ENCODE measurements at places on chromosomes 12 and 14.

DNA sequence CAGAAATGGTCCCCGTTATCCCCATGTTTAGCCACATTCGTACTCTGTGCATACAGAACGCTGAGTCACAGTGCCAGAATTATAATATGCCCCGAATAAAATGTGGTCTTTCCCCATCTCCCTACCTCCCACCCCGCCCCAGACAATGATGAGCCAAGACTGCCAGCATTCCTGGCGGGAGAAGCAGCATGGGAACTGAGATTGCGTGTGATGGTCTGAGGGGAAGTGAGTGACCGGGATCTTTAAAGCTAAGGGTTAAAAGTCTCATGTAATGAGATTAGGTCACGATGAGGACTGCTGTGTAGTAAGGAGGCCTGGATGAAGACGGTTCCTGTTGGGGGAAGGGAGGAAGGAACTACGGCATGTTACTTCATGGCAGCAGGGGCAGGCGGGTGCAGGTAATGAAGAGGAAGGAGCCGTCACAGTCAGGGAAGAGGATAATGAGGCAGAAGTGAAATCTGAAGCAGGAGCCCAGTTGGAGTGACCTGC, 243.3 kb upstream of the FKBP4 start:
- no peak for DNase-seq

GRCh38 chr12:9649532-9649940, 20.0 kb upstream of the CLEC2D start:
- DNase-seq, result no peak

DNA sequence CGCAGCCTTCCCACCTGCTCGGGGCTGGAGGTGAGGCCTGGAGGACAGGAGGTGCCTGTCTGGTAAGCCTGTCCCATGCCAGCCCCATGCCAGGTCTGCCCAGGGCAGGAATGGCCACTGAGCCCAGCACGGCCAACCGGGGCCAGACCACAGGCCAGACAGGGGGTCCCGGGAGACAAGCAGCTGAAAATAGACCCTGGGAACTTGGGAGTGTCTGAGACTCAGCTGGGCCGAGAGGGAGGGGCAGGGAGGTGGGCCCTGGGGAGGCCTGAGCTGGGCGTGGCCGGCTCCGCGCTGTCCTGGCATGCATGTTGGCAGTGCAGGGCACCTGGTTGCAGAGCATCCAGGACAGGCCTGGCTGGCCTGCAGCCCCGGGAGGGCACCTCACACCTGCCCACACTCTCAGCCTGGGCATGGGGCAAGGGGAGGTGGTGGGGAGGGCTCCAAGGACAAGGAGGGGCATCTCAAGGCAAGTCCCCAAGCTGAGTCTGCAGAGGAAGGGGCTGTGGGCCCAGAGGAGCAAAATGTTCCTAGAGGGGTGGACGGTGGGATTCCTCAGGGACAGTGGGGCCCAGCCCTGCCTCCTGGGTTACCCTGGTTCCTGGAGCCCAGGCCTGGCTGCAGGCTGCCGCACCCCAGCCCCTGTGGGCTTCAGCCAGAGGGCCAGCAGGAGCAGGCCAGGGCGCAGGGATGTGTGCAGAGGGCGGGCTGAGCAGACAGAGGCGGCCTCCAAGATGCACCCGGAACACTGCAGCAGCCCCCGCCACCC, 3.2 kb upstream of the CRIP1 start:
- DNase-seq, result no peak

GRCh38 chr12:9340422-9341259, 132.4 kb upstream of the PZP start:
- DNase-seq, result no peak

DNA sequence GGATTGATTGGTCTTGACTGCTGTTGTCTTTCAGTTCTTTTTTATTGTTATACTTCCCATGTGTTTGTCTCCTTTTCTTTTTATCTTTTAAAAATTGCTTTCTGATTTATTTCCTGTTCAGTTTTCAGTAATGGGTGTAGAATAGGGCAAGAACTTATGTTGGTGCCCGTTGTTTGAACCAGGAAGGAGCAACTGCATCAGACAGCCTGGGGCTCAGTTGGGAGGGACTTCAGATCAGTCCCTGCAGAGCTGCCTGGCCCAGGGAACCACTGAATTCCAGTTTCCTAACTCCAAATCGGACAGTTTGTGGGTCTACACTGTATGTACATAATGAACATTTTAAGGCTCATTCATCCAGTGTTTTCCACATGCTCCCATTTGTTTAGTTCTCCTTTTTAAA, 64.9 kb downstream of the FBXO34 start:
- no peak for DNase-seq

- DNase-seq, result no peak
Measured at GRCh38 chr12:78696267-78696666, 168.3 kb upstream of the SYT1 start.

DNA sequence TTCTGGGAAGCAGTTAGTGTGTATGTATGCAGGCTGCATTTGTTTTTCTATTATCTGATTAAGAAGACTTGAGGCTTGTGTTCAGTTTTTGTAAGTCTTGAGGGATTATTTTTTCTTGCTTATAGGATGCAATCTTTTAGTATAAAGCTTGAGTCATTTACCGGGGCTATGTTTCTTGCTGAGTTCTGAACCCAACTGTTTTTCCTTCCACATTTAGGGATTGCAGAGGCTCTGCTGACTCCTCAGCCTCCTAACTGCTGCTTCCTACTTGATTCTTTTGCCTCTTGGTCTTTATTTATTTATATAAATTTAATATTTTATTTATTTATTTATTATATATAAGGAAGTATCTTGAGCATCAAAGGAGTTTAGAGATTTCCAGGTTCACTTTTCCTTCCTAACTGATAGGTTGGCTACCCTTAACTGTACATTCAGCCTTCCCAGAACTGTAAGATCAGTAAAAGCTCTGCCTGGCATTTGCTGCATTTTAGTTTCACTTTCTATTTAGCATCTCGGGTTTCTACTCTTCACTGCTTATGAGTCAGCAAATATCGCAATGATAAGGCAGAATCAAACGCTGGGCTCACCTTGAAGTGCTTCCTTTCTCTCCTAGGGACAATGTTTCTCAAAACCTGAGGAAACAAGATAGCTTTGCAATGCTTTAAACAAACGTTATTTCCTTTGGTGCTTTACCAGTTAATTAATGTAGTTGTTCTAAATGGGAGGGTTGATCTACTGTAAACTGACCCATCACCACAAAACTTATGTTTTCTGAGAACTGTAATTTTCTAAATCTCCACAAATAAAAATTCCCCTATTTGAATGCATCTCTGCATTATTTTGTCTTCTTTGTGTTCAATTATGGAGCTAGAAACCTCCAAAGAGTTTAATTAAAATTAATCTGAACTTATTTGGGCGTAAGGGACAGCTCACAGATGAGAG, 1183.7 kb upstream of the TMEM132C start:
- DNase-seq, result no peak

GRCh38 chr12:40382217-40382616, 157.4 kb downstream of the LRRK2 start:
- DNase-seq, result no peak

- no peak for DNase-seq
Measured at GRCh38 chr14:44970907-44971306, 8.9 kb downstream of the TOGARAM1 start.

GRCh38 chr14:88034076-88034475, 29.1 kb downstream of the GPR65 start:
- DNase-seq, result no peak

GRCh38 chr12:57852200-57852599, 5.7 kb upstream of the CTDSP2 start:
- no peak for DNase-seq

DNA sequence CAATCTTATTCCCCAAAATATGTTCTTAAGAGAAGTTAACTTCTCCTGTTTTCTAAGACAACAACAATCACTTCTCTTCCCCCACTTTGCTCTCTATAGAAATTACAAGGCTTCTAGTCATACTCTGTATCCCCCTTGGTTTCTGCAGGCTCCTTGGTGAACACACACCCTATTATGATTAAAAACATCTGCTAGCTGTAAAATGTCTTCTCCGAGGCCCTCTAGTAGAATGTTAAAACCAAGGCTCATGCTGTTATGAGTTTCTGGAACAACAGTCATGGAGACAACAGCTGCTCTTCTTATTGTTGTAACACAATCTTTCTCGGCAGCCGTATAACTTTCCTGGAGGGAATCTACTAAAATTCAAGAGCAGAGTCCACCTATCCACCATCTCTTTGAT, 397.5 kb upstream of the CCDC196 start:
- no peak for DNase-seq

DNA sequence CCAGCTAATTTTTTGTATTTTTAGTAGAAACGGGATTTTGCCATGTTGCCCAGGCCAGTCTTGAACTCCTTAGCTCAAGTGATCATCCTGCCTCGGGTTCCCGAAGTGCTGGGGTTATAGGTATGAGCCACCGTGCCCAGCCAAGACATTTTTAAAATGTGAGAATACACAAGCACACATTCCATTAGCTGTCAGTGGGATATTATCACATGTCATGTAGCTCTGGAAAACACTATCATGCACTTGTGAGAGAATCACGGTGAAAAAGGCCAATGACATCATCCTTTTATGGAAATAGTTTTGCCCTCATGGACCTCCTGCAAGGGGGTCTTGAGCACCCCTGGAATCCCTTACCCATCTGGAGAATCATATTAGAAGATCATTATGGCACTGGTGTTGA, 28.3 kb downstream of the ERC1 start:
- DNase-seq, result no peak

DNA sequence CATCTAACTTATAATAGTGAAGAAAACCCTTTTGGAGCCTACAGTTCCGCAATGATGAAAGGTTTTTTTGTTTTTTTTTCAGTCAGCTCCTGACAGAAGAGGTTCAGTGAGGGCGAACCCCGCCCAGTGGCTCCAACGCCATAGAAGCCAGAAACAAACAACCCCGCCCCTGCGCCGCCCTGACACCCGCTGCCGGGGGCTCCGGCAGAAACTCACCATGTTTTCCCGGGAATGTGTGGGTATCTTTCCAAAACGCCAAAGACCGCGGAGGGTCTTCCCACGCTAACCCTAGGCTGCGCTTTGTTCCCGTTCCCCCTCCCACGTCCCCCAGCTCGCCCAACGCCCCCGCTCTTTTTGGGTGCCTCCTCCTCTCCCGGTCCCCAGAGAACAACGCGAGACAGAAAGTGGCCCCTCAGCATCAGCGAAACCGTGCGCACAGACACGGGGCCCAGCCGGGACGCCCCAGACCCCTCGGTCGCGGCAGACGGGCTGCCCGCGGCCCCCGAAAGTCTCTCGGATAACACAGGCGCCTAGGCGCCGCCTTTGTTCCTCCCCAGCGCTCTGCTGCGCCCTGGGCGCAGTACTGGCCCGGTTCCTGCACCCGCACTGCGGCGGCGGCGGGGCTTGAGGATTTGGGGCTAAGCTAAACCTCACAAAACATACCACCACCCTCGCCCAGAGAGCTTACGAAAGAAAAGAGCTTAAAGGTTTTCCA, 522 bp downstream of the TUBA1A start:
- DNase-seq, result peak; percentile 60

DNA sequence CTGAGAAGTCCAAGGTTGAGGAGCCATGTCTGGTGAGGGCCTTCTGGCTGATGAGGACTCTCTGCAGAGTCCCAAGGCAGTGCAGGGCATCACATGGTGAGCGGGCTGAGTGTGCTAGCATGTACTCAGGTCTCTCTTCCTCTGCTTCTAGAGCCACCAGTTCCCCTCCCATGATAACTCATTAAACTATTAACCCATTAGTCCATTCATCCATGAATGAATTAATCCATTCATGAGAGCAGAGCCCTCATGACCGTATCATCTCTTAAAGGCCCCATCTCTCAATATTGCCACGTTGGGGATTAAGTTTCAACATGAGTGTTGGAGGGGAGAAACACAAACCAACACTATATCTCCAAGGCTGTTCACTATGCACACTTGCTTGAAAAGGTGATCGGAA, 83.7 kb downstream of the TMEM30B start:
- no peak for DNase-seq

- no peak for DNase-seq
Measured at GRCh38 chr14:22469538-22470303, 119.3 kb downstream of the DAD1 start.

DNA sequence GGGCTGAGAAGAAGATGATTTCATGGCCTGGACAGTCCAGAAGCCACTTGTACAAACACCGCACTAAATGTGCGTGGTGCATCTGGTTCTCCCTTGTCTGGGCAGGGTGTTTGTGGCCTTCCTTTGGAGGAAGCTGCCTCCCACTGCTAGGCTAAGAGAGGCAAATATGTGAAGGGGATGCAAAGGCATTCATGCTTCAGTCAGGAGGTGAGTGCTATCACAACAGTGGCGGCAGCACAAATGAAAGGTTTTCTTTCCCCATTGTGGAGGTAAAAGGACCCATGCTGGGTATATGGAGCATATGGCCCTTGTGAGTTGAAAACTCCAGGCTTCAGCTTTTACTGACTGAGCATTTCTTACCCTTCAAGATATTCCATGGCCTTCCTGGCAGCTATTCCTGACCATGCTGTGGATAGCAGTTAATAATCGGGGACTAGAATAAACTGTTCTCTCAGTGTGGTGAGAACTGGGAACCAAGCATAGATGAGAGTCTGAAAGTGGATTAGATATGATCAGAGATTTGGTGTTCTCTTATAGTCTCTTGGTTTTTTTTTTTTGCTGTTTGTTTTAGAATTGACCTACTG, 69.9 kb downstream of the MYRFL start:
- DNase-seq, result no peak

DNA sequence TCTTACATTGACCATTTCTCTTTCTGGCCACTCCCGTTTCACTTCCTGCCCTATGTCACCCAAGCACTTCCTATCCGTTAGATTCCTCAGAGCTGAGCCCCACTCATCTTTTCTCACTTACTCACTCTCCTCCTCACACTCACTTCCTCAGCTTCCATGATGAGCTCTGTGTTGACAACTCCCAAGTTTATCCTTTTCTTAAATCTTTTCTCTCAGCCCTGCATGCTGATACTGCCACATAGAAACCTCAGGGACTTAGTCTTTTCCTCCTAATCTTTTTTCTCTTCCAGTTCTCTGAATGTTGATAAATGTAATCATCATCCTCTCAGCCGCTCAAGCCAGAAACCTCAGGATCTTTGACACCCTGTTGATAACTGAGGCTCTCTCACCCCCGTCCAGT, 99.6 kb downstream of the ANO6 start:
- no peak for DNase-seq

DNA sequence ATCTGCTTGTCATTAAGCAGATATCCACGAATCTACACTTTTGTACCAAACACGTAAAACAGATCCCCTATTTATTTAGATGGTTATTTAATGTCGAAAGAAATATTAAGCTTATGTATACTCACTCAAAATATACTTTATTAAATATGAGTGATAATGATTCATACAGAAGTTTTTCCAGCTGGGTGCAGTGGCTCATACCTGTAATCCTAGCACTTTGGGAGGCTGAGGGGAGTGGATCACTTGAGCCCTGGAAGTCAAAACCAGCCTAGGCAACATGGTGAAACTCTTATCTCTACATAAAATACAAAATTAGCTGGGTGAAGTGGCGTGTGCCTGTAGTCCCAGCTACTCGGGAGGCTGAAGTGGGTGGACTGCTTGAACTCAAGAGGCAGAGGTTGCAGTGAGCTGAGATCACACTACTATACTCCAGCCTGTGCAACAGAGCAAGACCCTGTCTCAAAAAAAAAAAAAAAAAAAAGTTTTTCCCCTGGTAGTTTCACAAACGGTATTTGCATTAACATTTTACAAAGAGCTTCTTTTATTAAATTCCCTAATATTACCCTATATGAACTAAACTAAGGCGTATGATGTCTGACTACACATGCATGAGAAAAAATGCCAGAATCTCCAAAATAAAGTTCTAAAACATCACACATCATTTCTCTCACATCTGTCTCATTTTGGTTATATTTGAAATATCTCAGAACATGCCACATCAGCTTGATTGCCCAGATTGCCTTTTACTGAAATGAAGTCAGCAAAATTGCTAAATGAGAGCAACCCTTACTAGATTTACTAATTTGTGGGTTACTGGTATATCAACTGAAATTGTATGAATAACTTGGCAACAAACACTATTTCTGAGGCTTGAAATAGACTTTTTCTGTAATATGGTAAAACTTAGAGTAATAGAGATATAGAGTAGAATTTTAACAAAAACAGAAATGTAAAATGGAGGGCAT, 74.9 kb downstream of the PAWR start:
- DNase-seq, result no peak
